EL (cell line): ENCODE measurements at places on chromosomes 3 and 15.

- peak; percentile 59 for DNase-seq
These were observed 7.2 kb downstream of the CD276 start for GRCh38 chr15:73691396-73691795.

- DNase-seq: no peak
These were observed 124.3 kb upstream of the TRIM42 start for GRCh38 chr3:140553591-140553990.

DNA sequence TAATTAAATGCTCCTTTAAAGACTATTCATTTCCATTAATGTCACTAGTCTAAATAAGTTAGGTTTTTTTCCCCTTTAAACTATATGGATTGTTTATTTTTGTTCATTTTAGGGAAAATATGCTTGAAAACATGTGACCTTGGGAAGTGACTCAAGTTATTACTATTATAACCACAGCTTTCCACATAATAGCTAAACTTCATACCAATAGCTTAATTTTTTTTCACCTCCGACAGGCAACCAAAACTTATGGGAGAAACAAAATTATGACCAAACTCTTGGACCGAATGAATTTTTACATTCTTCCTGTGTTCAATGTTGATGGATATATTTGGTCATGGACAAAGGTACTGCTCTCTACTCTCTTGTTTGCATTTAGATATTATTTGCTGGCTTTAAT is 16.2 kb downstream of the CPA3 start:
- peak; percentile 72 for DNase-seq

- DNase-seq: peak; percentile 35
These were observed 29.8 kb downstream of the FSTL1 start for GRCh38 chr3:120420928-120421551.

GRCh38 chr3:46998121-46998851 is 18.8 kb downstream of the NBEAL2 start:
- DNase-seq: peak; percentile 29

GRCh38 chr15:67918205-67918861 is 78.5 kb upstream of the RNU6-1 start:
- no peak for DNase-seq
